Lung (tissue), 17 donors: ENCODE measurements at places on chromosomes 5 and 9. TPM values are rescaled to one million over a fixed set of nuclear protein-coding genes. Genes with fewer than 3 reads are reported as not detected.

GRCh38 chr5:149049371-149049781 is 13.5 kb downstream of the SH3TC2 start:
- DNase-seq, result no peak

GRCh38 chr5:138660051-138660572 is 84.9 kb upstream of the HSPA9 start:
- no peak for DNase-seq

- DNase-seq, result no peak
Observed at GRCh38 chr9:87844506-87844905, 38.2 kb upstream of the SPATA31E1 start.

GRCh38 chr9:134418354-134418753 is 92.1 kb downstream of the RXRA start:
- DNase-seq, result no peak

GRCh38 chr5:29942089-29942488 is 1251.4 kb upstream of the CDH6 start:
- DNase-seq, result no peak

DNA sequence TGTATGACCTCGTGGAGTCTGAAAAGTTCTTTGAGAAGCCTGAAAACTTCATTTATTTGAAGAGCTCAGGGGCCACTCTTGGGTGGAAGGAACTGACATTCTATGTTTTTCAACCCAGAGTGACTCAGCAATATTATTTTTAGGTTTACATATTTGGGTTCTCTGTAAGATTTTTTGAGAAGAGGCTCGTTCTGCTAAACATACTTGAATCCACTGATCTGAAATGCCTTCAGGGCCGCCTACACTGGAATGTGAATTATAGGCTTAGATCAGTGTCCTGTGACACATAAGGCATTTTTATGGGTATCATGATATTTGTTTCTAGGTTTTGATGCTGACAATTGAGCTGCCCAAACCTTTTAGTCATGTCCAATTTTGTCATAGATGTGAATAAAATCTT is 86.2 kb downstream of the PSAT1 start:
- no peak for DNase-seq

- DNase-seq, result peak; percentile 91
Observed at GRCh38 chr9:122464633-122465567, 12.8 kb downstream of the OR1J1 start.

DNA sequence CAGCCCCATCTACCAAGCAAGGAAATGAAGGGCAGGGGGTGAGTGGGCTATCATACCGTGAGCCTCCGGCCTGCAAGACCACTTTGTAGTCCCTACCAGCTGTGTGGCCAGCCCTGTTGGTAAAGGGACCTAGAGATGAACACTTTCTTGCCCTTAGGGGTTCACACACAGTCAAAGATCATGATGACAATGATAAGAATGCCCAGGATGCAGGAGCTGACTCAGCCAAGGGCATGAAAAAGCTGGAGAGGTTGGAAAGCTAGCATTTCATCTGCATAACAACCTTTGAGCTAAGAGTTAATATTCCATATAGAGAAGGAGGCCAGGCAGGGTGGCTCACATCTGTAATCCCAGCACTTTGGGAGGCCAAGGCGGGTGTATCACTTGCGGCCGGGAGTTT is 19.2 kb upstream of the FGFR4 start:
- no peak for DNase-seq

- DNase-seq, result no peak
Observed at GRCh38 chr9:26462213-26462612, 430.4 kb downstream of the CAAP1 start.

DNA sequence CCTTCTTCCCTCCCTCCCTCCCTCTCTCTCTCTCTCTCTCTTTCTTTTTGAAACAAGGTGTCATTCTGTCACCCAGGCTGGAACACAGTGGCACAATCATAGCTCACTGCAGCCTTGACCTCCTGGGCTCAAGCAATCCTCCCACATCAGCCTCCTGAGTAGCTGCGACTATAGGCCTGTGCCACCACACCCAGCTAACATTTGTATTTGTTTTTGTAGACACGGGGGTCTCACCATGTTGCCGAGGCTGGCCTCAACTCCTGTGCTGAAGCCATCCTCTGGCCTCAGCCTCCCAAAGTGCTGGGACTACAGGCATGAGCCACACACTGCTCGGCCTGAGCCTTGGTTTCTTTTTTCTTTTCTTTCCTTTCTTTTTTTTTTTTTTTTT is 45.8 kb downstream of the PLPP7 start:
- no peak for DNase-seq

- DNase-seq, result no peak
Observed at GRCh38 chr9:95724253-95724991, 151.1 kb upstream of the ERCC6L2 start.

- DNase-seq, result no peak
Observed at GRCh38 chr5:74052441-74053221, 426.6 kb downstream of the ARHGEF28 start.

GRCh38 chr9:133421615-133422542 is at the start of gene ADAMTS13:
Gene ADAMTS13 (plus strand): TSS chr9:133422367. CDS start chr9:133422444, 77 bp downstream.
- DNase-seq, result no peak

DNA sequence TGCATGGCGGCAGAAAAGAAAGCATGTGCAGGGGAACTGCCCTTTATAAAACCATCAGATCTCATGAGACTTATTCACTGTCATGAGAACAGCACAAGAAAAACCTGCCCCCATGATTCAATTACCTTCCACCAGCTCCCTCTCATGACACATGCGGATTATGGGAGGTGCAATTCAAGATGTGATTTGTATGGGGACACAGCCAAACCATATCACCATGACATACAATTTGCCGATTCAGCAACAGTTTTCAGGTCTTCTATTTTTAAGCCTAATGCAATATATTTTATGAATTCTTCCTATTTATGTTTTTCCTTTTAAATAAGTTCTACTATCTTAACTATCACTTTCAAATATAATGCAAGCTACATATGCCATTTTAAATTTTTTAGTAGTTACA is 90.8 kb upstream of the CCDC152 start:
- DNase-seq, result no peak

- DNase-seq, result no peak
Observed at GRCh38 chr5:55691265-55692105, 20.6 kb downstream of the SLC38A9 start.

- DNase-seq, result no peak
Observed at GRCh38 chr5:84265739-84266550, 118.7 kb downstream of the EDIL3 start.

GRCh38 chr5:181189962-181190710 is 14.9 kb downstream of the TRIM7 start:
- peak; percentile 9 for DNase-seq

DNA sequence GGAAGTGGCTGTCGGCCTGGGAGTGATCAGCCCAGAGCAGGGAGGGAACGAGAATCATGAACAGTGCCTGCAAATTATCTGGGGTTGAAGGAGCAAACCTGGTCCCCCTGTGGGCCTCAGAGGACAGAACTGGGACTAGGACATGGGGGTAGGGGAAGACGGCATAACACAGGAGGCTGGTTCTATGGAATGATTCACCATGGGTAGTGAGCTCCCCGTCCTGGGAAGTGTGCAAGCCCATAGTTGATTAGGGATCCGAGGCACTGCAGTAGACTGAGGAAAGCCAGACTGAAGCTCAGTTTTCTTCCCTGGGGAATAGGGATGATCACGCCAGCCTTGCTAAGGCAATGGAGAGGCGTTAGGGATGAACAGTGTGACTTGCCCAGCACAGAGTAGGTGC is 5.6 kb downstream of the ADGRD2 start:
- DNase-seq, result no peak

DNA sequence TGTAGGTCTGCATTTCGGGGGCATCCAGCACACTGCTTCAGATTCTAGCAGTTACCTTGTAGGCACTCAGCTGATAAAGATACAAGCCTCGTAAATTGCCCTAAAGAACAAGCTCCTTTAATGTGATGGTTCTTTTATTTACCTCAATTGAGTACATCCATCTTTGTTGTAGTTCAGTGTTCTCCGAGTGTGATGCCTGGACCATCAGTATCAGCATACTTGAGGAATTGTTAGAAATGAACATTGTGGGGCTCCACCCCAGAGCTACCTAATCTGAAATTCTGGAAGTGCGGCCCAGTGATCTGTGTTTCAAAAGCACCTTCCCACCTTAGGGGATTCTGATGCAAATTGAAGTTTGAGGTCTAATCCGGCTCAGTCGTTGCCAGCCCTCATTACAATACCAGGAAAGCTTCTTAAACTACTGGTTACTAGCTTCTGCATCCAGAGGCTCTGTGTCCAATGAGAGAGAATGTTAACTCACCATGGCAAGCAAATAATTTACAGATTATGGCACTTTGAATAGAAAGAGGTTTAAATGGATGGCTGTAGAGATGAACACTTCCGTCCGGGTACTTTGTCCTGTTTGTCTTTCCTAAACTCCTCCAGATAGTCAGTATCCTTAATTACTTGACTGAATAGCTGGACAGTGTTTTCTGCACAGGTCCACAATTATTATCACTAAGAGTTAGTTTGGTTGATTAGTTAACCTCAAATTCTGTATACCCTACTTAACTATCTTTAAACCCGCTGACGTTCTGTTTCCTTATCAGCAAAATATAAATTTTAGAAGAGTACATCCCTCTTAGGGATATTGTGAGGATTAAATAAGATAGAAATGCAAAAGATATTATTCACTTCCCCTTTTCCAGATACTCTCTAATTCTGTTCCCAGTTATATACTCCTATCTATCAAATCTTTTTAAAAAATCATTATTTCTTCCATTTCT is 47.9 kb downstream of the RAI14 start:
- DNase-seq, result no peak

The F2RL1 gene
- total RNA-seq, result 19.2 TPM

The TMEM174 gene
- not detected for total RNA-seq

The PHAX gene
- 20.1 TPM for total RNA-seq

The C5orf52 gene
- not detected for total RNA-seq

The CLK4 gene
- total RNA-seq, result 85.7 TPM
